Large intestine (tissue), 12 donors: ENCODE measurements at places on chromosomes 4 and X.

GRCh38 chr4:36224972-36225903 is 19.1 kb downstream of the ARAP2 start:
- no peak for DNase-seq

DNA sequence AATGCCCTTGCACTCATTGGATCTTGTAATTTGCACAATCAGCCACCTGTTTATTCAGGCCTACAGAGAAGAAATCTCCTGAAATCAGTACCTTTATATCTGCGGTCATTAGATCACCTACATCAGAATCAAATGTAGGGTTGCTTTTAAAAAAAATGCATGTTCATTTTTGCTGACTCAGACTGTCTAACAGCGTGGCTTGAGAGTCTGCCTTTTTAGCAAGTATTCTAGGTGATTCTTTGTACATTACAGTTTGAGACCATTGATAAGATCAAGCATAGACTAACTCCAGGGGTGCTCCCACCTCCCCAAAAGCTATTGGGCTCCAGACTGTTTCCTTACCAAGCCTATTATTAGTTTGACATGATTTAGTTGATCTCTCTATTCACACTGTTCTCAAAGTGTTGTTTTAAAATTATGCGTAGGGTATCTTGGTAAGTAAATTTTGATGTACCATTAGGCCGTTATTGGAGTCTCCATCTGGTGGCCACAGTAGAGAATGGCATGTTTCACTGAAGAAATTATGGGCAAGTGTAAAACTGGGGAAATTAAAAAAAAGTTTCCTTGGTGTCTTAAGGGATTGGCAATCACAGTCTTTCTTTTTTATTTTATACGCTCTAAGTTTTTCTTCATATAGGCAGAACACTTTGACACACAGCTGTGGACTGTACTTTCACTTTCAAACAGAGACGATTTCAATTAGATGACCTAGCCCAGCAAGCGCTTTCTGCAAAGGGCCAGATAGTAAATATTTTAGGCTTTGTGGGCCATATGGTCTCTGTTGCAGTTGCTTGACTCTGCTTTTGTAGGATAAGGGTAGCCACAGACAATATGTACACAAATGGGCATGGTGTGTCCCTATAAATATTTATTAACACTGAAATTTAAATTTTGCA is 33.7 kb upstream of the MSL3 start:
- peak; percentile 19 for DNase-seq

DNA sequence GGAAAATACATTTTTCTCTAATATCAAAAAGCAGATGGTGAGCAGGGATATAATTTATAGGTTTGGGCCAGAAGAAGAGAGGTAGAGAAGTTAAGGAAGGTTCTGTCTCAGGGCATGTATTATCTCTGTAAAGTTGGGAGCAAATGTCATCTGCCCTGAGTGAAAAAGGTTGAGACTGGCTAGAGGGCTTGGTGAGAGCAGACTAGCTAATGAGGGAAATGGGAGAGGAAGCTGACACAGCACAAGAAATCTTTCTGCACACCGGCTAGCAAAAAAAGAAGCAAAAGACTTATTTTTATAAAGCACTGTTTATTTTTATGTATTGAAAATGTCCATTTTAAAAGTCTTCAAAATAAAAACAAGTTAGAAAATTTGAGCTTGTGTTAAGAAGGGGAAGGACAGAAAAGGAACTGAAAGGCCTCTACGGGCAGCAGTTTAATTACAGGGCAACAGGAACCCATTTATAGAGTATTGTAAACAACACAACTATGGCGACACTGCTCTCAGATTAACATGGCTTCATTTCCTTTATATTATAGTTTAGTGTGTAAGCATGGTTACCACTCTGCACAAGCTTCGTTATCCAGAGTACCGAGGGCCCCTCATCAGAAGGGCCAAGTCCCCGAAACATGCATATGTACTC is 17.4 kb downstream of the CD40LG start:
- no peak for DNase-seq

DNA sequence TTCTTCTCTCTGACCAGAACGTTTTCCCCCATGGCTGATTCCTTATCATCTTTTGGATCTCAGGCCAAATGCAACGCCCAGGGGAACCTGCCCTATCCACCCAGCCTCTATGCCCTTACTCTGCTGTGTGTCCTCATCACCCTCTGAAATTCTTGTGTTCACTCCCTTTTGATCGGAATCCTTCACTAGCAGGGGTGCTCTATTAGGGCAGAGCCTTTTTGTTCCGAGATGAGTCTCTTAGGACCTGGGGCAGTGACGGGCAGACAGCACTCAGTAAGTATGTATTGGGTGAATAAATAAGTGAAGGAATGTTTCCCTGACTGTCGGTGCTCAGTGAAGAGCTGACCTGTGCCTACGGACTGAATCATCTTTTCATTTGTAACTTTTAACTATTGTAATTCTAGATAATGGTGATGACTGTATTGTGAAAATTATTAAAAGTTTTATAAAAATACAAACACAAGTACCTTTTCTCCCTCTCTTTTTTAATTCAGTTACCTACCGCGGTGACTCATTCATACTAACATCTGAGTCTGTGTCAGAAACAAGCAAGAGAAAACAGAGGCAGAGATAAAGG is 4.8 kb upstream of the TENM3 start:
- DNase-seq: no peak

DNA sequence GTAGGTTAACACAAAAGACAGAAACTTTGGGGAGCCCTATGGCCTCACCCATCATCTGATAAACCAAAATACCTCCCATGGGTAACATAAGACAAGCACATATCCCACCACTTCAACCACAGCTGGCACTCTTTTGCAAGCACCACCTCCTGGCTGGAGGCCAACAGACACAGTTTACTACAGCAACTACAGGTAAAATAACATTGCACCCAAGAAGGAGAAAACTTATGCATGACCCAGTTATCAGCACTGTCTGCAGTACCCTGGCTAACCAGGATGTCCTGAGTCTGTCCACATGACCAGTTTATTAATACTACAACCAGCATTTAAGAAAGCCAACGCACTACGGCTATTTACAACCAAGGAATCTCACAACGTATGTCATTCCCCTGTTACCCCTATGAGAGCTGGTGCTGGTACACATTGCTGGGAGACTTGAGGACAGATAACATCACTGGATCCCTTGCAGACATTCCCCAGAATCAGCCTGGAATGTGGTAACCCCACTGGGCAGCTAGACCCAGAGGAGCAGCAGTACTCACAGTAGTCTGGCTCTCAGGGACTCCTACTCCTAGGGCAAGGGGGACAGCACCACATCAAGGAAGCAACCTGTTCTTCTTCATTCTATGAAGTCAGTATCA is 32.0 kb downstream of the ELF2 start:
- no peak for DNase-seq

DNA sequence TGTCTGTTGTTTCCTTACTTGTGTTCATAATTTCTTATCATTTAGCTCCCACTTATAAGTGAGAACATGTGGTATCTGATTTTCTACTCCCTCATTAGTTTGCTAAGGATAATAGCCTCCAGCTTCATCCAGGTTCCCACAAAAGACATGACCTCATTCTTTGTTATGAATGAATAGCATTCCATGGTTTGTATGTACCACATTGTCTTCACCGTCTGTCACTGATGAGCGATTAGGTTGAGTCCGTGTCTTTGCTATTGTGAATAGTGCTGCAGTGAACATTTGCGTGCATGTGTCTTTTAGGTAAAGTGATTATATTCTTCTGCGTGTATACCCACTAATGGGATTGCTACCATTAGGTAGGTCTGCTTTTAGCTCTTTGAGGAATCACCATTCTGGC is 624.3 kb upstream of the EPHA5 start:
- DNase-seq: no peak

DNA sequence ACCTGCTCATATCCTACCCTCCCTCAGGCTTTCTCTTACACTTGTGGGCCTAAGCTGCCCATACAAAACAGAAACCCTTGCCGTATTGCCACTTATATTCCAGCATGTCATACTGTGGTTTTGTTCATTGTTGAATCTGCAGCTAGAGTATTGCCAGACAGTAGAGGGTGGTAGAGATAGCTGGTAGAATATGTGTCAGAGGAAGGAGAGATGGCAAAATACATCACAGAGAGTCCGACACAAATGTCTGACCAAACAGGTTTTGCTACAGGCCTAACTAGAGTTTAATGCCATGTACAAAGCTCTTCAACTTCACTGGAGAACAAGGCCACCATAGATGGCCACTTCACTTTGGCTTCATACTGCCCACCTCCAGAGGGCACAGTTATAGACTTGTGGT is 160.1 kb downstream of the EFHC2 start:
- no peak for DNase-seq

- no peak for DNase-seq
These were observed 21.2 kb downstream of the NKX3-2 start for GRCh38 chr4:13523105-13523477.
